ENCODE measurements at places on chromosomes 5 and 9.

GRCh38 chr5:148388696-148389095 lies 4.9 kb downstream of the FBXO38 start:
- no peak for DNase-seq

GRCh38 chr9:36138901-36139300 lies 2.4 kb downstream of the GLIPR2 start:
- no peak for DNase-seq

- no peak for DNase-seq
Measured at GRCh38 chr5:18236386-18236785, 602.1 kb downstream of the TAF11L14 start.

DNA sequence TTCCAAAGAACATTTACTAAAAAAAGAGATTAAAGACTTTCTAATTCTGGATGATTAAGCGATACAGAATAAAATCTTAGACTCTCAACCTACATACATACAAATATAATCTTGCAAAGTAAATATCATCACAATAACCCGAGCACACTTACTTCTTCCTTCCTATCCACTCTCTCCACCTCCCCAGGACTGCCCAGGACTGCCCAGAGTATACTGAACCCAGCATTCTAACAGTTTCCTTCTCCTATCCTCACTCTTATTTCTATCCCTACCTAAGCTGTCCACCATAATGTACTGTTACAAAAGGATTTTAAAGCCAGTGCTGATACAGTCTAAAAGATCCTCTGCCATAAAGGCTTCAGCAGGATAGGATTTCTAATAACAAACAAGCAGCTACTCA lies 413.3 kb upstream of the POU5F2 start:
- no peak for DNase-seq

- no peak for DNase-seq
Measured at GRCh38 chr9:133032171-133032570, 1.4 kb downstream of the GTF3C5 start.

GRCh38 chr9:35718721-35719511 lies 13.1 kb downstream of the TLN1 start:
- no peak for DNase-seq

- no peak for DNase-seq
Measured at GRCh38 chr5:160442824-160443431, 21.3 kb downstream of the PTTG1 start.

DNA sequence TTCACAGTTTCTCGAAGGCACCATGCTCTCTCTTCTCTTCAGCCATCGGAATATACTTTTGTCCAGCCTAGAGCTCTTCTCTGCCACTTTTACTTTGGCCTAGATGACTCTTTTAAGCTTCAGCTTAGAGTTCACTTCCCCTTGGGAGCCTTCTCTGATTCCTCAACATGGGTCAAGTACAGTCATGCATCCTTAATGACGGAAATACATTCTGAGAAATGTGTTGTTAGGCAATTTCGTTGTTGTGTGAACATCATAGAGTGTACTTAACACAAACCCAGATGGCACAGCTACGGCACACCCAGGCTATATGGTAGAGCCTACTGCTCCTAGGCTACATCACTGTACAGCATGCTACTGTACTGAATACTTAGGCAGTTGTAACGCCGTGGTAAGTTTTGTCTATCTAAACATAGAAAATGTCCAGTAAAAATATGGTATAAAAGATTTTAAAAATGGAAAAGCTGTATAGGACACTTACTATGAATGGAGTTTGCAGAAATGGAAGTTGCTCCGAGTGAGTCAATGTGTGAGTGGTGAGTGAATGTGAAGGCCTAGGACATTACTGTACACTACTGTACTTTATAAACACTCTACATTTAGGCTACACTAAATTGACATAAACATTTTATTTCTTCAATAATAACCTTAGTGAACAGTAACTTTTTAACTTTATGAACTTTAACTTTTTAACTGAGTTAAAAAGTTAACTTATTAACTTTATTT lies 15.1 kb upstream of the TNFSF15 start:
- DNase-seq = no peak

DNA sequence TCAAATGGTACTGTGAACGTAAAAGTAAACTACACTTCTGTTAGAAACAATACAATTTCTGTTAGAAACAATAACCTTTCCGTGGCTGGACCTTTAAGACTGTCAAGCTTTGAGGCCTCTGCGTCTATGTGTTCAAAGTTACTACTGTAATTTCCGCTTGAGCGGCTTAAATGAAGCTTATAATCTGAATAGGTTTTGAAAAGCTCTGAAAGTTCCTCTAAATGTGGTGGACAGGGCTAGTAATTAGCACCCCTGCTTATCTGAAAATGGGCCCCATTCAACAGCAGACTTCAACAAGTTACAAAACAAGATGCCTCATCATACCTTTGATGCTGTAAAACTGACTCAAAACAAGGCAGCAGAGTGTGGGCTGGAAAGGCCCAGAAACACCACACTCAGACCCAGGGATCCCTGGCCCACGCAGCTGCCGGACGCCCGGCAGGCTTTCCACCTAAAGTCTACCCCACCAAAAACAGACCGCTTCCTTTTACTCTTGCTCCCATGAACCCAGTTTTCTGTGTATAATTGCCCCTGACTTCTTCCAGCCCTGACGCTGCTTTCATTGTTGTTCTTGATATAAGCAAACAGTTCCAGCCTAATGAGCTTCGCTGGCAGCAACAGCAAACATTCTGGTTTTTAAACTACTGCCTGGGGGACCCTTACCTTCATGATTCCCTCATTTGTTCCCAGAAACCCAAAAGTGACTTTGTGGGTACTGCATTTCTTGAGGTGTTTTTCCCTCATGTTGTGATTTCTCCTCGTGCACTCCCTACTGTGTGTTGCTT lies 66.7 kb downstream of the TLE1 start:
- no peak for DNase-seq

DNA sequence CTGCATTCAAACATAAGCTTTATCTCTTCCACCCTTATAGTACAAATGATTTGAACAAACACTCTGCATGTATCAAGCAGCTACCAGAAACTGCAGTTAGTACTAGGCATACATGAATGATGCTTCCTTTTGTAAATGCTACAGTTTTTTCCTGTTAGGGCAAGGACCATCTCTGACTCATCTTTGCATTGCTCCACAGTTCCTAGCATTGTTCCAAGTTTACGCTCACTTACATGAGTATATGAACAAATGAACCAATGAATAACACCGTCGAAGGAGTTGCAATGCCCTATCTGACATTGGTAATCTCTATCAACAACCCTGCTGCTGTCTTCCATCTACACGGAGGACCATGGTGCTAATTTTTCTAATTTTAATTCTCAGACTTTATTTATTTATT lies 2.1 kb upstream of the ALDH7A1 start:
- DNase-seq = no peak

GRCh38 chr5:181114844-181115778 lies 15.9 kb downstream of the OR2V1 start:
- DNase-seq = no peak

- DNase-seq = no peak
Measured at GRCh38 chr5:151677776-151678545, 8.8 kb downstream of the SPARC start.

DNA sequence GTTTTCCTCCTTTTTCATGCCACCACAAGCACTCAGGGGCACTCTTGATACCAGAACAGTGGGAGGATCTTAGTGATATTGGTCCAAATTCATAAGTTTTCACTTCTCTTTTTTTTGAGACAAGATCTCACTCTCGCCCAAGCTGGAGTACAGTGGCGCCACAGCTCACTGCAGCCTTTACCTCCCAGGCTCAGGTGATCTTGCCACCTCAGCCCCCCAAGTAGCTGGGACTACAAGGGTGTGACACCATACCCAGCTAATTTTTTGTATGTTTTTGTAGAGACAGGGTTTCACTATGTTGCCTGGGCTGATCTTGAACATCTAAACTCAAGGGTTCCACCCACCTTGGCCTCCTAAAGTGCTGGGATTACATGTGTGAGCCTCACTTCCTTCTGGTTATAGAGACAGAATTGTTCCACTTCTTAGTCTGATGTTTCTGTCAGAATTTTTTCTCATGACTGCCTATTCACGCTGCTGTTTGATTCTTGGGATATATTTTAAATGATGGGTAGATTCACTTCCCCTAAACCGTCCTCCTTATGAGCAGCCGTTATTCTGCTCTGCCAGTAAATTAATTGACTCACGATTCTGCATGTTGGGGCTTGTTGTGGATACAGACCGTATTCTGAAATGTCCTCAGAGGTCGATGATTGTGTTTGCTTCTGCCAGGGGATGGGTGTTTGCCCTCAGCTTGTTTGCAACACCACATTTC lies 30.8 kb downstream of the MTAP start:
- no peak for DNase-seq

- DNase-seq = no peak
Measured at GRCh38 chr5:143403593-143404415, at the start of gene NR3C1. TSS of gene NR3C1 (minus strand) at chr5:143403686. CDS start at chr5:143400839, 2,847 bp downstream.

DNA sequence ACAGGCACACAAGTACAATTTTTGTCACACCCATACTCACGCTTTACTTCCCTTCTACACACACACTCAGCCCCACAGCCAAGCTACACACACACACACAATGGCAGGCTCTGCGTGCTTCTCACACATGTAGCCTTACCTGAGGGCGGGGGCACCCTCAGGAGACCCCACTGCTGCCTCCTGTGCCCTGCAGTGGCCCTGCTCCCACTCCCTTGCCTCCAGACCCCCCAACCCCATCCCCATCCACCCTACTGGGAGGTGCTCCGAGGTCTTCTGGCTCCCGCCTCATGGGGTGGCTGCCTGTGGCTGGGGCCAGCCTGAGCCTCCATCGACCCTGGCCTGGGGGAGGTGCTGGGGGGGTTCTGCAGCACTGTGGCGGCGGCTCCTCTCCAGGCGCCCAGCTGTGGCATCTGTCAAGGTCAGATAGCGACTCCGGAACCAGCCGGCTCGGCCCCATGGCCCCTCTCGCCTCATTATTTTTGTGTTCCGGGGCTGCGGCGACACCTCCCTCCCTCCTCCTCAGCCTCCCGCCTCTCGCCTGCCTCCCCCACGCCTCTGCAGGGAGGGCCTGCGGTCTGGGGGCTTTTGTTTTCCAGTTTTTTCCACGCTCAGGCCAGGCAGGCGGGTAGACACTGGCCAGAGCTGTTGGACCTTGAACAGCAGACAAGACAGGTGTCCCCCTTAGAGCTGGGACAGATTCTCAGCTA lies 21.7 kb downstream of the CXXC5 start:
- no peak for DNase-seq

DNA sequence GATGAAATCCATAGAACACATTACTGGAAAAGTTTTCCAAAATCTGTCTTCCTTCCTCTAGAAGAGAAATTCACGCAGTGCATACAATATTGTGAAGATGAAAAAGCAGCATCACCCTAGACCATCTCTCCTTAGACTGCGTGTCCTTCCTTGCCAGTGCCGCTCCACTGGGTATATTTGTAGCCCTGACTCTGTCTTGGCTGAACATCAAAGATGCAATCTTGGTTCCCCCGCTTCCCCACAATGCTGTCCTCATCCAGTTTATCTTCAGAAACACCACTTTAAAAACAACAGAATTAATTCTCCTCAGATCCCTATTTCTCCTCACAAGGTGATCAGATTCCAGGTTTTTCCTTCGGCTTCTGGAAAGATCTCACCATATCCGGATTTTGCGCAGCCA lies 53.9 kb downstream of the ROR2 start:
- no peak for DNase-seq

- DNase-seq = no peak
Measured at GRCh38 chr9:84216151-84216550, 124.4 kb downstream of the SLC28A3 start.

DNA sequence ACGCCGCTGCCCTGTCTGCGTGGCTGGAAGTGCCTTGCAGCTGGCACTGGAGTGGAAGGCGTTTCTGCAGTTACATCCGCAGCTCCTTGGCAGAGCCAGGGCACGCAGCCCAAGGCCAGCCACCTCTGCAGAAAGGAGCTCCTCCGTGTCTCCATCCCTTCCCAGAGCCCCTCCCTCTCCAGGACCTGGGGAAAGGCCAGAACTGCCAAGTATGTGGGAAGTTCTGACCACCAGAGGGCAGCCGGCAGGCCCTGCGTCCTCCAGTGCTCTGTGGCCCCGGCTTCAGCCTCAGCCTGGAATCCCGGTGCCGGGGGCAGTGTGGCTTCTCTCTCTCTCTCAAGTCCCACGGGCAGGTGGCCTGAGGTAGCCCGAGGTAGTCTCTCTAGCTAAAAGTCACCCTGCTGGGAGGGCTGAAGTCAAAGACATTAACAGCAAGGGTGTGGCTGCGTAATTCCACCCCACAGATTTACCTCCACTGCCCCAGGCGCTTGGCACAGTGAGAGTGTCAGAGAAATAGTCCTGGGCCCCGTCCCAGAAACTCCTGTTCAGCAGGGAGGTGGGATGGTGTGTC lies 101.7 kb upstream of the FCN2 start:
- DNase-seq = peak; percentile 76

DNA sequence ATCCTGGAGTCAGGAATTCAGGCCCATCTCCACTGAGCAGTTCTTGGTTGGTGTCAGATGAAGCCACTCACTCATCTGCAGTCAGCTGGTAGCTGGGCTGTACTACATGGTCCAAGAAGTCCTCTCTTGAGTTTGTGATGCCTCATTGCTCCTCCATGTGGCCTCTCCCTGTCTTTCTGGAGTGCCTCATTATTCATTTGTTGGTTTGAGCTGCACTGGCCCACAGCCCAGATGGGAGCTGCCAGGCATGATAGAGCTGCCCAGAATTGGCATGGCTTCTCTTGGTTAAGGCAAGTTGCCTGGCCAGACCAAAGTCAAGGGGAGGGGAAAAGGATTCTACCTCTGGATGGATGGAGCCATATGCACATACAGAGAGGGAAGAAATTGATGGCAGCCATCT lies 8.0 kb downstream of the PTCD2 start:
- DNase-seq = no peak

DNA sequence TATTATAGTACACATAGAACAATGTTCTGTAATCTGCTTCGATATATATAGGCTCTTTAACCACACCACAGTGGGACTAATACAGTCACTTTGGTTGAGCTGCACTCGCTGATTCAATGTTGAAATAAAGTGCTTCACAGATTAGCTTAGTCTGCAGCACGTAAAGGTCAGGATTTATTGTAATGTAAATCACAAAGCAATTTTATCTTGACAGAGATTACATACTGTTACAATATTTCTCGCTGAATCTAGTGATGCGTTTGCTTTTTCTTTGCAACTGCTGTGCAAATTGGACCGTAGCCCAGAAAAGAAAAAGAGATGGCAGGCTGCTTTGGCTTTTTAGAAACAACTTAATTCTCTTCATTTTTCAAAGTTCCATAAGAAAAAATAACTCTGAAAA lies 52.9 kb downstream of the CETN3 start:
- no peak for DNase-seq

All from iPS DF 6.9 (cell line).